Psoas muscle (tissue), 8 donors: ENCODE measurements at places on chromosomes 6 and 20. TPM values are rescaled to one million over a fixed set of nuclear protein-coding genes. Genes with fewer than 3 reads are reported as not detected.

DNA sequence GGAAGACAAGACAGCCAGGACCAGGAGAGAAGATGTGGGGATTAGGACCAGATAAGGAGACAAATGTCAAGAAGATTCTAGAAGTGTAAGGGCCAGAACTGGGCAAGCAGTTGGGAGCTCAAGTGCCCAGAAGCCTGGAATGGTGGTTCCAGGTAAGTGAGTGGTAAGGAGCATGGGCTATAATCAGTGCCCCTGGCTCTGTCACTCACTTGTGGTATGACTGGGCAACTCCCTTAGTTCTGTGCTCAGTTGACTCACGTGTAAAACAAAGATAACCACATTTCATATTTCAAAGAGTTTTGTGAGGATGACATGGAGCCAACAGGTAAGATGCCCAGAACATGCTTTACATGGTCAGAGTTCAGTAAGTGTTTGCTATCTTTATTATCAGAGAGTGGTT is 11.2 kb downstream of the CCDC167 start:
- no peak for DNase-seq

Gene TRAPPC3L
- total RNA-seq = not detected

DNA sequence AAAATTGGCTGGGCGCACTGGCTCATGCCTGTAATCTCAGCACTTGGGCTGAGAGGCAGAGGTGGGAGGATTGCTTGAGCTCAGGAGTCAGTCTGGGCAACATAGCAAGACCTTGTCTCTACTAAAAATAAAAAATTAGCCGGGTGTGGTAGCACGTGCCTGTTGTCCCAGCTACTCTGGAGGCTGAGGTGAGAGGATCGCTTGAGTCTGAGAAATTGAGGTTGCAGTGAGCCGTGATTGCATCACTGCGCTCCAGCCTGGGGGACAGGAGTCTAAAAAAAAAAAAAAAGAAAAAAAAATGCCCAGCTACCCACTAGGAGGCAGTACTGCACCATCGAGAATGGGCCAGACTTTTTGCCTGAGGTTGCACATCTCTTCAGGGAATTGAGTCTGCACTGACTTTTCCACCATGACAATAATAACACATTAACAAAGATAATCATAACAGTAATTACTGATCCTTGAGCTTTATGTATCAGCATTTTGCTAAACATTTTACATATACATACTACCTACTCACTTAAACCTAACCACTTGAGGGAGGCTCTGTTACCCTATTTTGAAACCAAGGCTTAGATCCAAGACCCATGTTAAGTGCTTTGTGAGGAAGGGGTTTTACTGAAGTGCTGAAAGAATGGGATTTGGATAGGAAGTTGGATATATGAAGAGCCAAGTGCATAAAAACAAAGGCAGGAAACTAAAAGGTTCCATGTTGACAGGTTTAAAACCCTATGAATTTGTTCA is 21.0 kb downstream of the SRSF3 start:
- peak; percentile 76 for DNase-seq

DNA sequence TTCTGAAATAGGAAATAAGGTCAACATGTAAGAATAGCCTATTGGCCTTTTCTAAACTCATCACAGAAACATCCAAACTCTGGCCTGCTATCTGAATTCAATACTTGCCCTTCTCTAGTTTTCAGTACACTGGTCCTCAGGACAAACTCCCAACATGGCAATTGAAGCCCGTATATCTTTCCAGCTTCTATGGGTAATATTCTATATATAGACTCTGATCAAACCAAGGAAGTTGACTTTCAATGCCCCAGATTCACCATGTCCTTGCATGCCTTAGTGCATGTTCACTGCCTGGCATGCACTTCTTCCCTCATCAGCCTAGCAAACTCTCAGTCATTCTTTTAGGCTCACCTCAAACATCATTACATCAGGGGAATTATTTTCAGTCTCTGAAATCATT is 73.2 kb downstream of the RSPO3 start:
- DNase-seq = no peak

GRCh38 chr6:169212436-169212835 is 41.2 kb downstream of the THBS2 start:
- no peak for DNase-seq

DNA sequence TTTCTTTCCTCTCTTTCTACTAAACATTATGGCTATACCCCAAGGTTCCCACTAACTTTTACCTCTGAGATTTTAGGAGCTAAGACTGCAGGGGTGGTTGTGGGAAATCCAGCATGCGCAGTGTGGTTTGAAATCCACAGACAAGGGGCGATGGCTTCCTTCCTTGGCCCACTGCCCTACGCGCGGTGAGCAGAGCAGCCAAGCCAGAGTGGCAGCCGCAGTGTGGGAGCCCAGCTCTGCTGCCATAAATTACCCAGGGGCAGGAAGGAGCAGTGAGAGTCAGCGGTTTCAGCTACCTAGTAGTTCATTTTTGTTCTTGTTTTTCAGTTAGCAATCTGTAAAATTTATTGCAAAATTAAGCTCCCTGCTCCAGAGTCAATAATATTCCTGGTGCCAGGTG is 101.4 kb downstream of the BMP2 start:
- DNase-seq = peak; percentile 15

DNA sequence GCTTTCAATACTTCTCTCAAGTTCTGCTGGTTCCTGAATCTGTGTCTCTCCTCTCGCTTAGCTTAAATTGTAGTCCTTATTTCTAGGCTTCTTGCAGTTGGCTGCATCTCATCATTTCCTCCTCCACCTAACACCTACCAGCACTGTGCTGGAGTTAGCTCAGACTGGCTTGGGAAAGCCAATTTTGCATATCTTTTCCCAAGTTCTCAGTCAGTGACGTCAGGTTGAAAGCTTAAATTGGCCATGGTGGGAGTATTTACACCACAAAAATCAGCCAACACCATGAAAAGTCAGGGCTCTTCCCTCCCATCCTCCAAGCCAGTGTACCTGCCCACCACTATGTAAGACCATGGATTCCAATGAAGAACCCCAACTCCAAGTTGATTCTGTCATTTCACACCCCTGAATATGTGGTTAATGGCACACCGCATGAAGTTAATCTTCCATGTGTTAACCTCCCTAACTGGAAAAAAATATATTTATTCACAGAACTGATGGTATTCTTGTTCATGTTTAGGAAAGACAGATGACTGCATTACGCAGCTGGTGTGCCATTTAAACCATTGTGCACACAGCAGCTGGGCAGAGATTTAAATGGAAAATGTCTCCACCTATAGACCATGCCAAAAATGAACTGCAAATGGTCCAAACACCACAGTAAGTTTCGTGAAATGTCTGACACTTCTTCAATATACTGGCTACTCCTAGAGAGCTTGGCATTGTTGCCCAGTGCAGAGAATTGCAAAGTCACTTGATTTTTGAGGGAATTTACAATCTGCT is 274.1 kb upstream of the MAP3K7 start:
- DNase-seq = no peak

- DNase-seq = no peak
Measured at GRCh38 chr20:32984196-32984595, 20.0 kb downstream of the SUN5 start.
